ENCODE measurements at places on chromosomes 3 and 15.

DNA sequence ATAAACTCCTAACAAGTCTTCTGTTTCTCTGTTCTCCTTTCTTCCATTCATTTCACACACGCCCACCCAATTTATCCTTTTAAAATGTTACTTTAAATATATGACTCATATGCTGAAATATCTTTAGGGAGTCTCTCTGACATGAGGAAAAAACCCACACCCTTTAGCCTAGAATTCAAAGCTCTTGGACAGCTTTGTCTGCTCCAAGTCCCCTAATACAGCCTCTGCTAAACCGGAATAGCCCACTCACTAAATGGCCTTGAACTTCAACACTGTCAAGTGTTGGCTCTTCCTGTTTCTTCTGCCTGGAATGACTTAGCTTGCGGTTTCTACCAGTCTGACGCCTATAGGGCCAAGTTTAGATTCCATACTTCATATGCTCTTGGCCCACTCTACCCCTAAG lies 3.3 kb upstream of the CD96 start:
- no peak for DNase-seq

- no peak for DNase-seq
Measured at GRCh38 chr15:76588811-76589747, 252.5 kb downstream of the ISL2 start.

DNA sequence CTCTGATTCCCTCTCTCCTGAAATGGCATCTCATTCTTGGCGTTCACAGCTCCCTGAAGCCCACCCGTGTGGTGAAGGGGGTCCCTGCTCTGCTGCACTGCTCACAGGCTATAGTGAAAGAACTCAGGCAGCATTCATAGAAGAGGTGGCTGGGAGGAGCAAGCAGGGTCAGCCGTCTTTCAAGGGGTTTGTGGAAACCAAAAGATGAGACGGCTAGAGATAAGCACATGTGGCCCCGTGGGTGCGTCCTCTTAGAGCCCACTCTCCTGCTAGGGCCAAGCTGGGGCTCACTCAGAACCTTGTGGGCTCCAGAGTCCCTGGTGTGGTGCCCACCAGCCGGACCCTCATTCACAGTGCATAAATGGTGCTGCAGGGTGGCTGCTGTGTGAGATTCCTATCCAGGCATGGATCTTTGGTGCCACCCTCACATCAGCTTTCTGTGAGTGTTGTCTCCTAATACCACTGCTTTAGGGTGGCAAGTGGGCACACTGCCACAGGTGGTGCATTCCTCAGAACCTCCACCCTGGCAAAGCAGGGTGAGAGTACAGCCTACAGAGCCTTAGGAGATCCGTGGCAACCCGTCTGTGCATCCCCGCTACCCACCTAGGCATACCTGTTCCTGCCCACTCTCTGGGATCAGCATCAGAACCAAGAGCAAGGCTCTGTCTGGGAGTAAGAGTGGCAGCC lies 11.2 kb upstream of the SEMA4B start:
- DNase-seq: no peak

DNA sequence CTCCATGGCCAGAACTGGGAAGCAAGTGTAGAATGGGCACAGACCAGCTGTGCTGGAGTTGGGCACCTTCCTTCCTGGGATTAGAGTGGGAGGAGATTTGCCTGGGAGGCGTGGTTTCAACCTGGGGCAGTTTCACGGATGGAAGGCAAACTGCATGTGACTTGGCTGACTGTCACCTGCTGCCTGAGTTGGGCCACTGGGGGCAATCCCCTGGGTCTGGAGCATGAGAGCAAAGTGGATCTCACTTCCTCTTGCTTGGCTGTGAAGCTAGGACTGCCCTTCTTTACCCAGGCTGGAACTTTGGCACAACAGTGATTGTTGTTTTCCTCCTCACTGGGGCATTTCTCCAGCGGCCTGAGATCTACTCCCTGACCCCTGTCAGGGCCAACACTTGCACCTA lies 1247.0 kb upstream of the EPHA6 start:
- DNase-seq: no peak

DNA sequence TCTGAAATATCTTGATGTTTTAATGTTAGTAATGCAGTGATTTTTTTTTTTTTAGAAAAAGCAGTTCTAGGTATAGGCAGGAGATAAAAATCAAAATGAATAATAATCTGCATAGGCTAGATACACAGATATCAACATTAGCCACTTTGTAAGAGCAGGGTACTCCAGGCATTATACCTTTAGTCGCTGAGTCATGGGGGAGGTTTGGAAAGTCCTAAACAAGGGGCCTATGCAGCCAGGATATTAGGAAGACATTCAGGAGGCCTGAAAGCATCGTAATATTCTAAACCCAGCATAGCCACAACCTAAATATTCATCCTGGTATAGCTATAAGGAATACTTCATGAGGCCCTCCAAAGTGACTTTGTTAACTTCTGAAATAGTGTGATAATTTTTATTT lies 258.1 kb upstream of the NECTIN3 start:
- DNase-seq: no peak

DNA sequence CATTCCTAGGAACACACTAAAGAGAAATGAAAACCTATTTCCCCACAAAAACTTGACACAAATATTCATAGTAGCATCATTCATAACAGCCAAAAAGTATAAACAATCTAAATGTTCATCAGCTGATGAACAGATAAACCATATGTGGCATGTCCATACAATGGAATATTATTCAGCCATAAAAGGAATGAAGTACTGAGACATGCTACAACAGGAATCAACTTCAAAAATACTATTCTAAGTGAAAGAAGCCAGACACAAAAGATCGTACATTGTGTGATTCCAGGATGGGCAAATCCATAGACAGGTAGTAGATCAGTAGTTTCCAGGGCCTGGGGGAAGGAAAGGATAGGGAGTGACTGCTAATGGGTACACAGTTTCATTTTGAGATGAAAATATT lies 118.0 kb downstream of the GSK3B start:
- DNase-seq: no peak

DNA sequence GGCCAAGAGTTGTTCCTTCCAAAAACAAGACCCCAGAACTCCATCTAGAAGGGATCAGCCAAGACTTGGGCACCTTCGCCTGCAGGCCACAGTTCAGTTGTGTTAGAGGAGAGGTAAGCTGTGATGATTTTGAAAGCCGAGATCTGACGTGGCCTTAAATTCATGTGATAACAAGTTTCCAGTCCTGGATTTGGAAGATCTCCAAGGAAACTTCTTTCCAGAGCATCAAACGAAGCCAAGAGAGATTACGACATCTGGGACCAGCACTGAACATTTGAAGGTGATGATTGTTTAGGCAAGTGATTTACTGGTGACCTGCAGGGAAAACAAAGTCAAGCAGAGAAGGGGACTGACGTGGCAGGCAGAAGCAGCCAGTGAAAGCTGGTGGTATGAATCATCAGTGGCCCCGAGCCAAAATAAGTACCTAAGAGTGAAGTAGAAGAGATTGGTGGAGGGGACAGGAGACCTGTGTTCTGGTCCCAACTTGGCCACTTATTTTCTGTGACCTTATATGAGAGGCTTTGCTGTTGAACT lies 339.0 kb upstream of the PROK2 start:
- DNase-seq: peak; percentile 9

GRCh38 chr15:82554351-82554750 lies 14.1 kb upstream of the RPS17 start:
- DNase-seq: no peak

GRCh38 chr3:188243124-188243795 lies 89.3 kb downstream of the LPP start:
- no peak for DNase-seq
